ENCODE measurements at places on chromosomes 4 and X.

DNA sequence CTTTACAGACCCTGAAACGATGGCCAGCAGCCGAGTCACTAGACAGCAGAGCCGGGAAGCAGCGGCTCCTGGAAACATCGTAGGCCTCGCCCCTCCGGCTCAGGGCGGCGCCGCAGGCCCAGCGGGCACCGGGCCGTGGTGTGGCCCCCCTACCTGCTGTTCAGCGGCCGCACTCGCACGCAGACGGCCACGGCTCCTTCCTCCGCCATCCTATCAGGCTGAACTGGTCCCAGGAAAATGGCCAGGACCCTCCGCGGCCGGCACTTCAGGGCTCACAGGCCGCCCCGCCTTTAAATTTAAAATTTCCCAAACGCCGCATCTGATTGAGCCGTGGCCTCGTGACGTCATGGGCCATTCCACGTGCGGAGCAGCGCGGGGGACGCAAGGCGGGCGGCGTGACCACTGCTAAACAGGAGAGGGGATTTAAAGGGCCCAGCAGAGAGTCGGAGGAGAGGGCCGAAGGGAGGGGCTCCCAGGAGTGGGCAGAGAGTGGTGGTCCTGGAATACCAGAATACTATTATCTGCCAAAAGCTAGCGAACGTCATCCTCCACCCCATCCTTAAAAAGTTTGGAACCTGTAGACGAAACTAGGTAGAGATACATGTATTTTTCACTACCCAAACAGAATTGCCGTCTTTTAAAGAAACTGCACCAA lies at the start of gene CENPE:
Gene CENPE, minus strand, starts transcription at position 233 of the 655 bp plus-strand sequence. Its CDS starts 24 bp downstream, at position 209.
- peak; percentile 67 for DNase-seq

DNA sequence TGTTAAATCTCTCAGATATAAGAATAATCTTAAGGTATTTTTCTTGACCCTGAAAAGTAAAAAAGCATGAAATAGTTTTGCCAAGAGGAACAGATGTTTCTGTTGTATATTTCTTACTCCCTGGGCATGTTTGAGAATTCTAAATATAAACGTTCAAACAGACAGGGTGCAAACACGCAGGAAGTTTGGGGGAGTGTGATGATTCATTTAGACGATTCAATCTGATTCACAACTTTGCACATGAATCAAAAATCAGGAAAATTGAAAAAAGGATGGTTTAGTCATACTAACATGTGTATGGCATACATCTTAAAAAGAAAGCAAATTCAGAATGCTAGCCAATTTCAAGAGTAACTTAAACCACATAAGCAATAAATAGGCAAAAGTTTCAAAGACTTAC lies 340.3 kb upstream of the GRID2 start:
- DNase-seq = no peak

GRCh38 chr4:145799223-145799622 lies 119.3 kb downstream of the C4orf51 start:
- no peak for DNase-seq

DNA sequence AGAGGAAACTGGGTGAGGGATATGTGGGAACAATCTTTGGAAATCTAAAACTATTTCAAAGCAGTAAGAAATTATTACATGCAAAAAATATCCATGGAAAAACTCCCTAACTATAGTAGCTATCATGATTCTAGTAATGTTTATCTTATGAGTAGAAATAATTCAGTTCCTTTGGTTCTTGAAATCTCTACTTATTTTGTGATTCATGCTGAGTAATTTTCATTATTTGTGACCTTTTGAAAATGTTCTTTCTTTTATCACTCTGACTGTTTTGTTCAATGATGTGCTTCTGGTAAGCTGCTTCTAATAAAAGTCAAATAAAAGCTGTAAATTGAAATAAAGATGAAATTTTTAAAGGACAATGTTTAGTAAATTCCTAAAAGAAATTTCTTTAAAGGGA lies 40.4 kb upstream of the MAGEB10 start:
- DNase-seq = no peak

- DNase-seq = no peak
Measured at GRCh38 chrX:49884290-49884862, 5.1 kb downstream of the USP27X start.

GRCh38 chrX:12929701-12930100 lies 23.3 kb downstream of the TLR8 start:
- no peak for DNase-seq

- no peak for DNase-seq
Measured at GRCh38 chrX:4186331-4186730, 472.9 kb upstream of the PRKX start.

- DNase-seq = no peak
Measured at GRCh38 chr4:146465628-146466027, 56.1 kb downstream of the SLC10A7 start.

DNA sequence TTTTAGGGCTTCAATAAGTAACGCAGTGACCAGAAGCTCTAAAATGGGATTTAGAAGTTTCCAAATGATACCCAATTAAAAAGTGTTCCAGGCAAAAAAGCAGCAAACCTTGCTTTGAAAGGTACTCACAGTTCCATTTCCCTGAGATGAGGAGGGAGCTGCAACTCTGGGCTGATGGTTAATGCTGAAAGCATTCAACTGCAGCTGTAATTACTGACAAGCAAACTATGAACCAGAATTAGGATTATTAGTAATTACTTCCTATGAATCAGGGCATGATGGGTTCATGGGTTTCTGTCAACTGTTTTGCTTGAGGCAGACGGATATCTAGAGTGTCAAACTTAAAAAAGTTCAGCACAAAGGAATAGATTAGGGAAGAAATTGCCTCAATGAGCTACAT lies 357.4 kb downstream of the STIM2 start:
- DNase-seq = no peak

GRCh38 chr4:110245577-110245976 lies 47.2 kb upstream of the ELOVL6 start:
- no peak for DNase-seq

GRCh38 chr4:65719635-65720034 lies 49.3 kb upstream of the EPHA5 start:
- no peak for DNase-seq

GRCh38 chr4:68693325-68694075 lies 23.0 kb upstream of the UGT2B15 start:
- no peak for DNase-seq

DNA sequence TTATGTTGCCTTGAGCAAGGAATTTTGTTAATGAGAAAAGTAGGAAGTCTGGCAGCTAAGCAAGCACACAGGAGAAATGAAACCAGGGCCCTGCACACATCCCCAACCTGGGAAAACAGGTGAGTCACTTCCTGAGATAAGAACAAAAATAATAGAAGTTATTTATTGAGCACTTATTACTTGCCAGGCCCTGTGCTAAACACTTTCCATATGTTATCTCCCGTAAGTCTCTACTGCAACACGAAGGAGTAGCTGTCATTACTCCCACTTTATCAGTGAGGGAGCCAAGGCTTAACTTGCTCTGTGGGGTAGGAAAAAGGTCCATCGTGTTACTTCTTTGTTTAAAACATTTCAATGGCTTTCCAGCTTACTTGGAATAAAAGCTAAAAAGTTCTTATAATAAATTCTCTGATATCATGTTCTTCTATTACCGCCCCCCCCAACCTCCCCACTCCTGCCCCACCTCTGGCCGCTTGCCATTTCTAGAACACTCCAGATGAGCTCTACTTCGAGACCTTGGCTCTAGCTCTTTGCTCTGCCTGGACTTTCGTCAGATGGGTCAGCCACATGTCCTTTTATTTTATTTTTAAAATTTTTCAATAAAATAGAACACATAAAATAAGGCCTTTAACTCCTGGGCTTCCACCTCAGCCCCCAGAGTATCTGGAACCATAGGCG lies 36.3 kb upstream of the PLAC8 start:
- no peak for DNase-seq

DNA sequence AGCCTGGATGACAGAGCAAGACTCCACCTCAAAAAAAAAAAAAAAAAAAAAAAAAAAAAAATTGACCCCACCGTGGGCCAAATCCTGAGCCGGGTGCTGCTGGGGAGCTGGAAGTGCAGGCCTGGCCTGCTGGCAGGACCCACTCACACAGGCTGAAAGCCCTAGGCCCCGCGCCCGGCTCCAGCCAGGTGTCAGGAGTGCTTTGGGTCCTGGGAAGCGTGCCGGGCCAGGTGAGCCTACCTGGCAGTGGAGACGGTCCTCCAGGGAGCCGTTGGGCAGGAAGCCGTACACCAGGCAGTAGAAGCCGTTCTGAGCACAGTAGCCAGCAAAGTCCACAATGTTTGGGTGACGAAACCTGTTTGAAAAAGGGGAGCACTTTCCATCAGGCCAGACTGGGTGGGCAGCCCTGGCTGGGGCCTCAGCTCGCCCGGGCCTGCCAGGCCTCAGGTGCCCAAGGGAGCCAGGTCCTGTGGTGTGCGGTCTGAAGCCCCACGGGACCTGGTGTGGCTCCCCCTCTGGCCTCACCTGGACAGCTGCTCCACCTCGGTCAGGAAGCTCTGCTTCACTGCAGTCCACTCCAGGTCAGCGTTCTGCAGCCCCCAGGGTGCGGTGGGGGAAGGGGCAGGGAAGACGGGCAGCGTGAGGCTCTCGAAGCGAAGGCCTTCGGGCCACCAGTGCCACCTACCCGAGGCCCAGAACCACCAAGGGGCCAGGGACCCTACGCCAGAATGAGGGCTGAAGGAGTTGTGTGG lies 1.8 kb downstream of the IRAK1 start:
- no peak for DNase-seq

DNA sequence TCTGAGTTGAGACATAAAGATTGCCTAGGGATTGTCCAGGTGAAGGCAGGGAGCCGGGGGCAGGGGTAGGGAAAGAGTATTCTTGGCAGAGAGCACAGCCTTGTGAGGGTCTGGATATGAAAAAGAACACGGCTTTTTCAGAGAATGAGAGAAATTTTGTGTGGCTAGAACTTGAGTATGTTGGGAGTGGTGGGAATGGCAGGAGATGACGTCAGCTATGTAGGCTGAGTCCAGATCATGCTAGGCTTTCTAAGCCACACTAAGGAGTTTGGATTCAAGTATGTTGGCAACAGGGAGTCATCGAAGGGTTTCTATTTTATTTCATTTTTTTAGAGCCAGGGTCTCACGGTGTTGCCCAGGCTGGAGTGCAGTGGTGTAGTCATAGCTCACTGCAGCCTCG lies 40.0 kb downstream of the SH2D1A start:
- DNase-seq = no peak

GRCh38 chr4:158758142-158758541 lies 10.7 kb upstream of the FNIP2 start:
- DNase-seq = no peak

DNA sequence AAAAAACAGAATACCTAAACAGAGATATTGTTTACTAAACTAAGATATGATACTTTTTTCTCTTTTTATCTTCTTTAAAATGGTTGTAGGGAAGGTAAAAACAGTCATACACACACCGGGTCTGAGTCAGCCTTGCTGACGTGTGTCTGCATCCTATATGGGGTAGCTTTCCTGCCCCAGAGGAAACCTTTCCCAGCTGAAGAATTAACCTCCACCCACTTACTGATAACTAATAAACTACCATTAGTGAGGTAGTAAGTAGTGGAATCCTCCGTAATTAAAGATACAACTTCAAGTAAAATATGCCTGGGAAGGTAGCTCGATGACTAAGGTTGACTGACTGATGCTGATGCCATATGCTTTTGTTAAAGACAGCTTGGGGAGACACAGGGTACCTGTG lies 312.2 kb downstream of the DCTD start:
- no peak for DNase-seq

GRCh38 chrX:78019586-78020483 lies 50.4 kb upstream of the PGAM4 start:
- no peak for DNase-seq

- no peak for DNase-seq
Measured at GRCh38 chrX:1419545-1420355, 27.8 kb upstream of the SLC25A6 start.

DNA sequence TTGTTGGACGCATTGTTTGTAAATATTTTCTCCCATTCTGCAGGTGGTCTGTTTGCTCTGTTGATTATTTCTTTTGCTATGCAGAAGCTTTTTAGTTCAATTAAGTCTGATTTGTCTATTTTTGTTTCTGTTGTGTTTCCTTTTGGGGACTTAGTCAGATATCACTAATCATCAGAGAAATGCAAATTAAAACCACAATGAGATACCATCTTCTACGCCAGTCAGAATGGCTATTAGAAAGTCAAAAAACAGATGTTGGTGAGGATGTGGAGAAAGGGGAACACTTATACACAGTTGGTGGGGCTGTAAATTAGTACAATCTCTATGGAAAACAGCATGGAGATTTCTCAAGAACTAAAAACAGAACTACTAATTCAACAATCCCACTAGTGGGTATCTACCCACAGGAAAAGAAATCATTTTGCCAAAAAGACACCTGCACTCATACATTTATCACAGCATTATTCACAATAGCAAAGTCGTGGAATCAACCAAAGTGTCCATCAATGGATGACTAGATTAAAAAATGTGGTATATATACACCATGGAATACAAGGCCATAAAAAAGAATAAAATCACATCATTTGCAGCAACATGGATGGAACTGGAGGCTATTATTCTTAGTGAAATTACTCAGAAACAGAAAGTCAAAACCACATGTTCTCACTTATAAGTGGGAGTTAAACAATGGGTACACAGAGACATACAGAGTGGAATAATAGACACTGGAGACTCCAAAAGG lies 8.1 kb downstream of the COQ2 start:
- DNase-seq = no peak

- no peak for DNase-seq
Measured at GRCh38 chrX:113059714-113060113, 219.1 kb upstream of the AMOT start.

- no peak for DNase-seq
Measured at GRCh38 chr4:146959692-146960091, 14.0 kb upstream of the TTC29 start.

GRCh38 chrX:40104985-40105834 lies 7.5 kb upstream of the BCOR start:
- DNase-seq = no peak

GRCh38 chr4:81095389-81095788 lies 64.9 kb downstream of the BMP3 start:
- no peak for DNase-seq

- no peak for DNase-seq
Measured at GRCh38 chr4:77001907-77002306, 52.4 kb downstream of the SEPTIN11 start.

DNA sequence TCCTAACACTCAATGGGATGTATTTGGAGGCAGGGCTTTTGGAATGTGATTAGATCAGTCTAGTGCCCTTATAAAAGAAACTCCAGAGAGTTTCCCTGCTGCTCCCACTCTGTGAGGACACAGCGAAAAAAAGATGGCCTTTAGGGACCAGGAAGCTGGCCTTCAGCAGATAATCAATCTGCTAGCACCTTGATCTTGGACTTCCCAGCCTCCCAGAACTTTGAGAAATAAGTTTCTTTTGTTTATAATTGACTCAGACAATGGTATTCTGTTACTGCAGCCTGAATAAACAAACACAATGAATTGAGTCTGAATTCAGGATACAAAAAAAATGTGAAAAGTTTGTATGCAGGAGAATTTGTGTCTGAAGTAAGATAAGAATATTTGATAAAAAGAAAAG lies 842.1 kb downstream of the FSTL5 start:
- no peak for DNase-seq

Data from activated naive CD8-positive, alpha-beta T cell treated with anti-CD3 and anti-CD28 coated beads, Interleukin-2, amount 50 U/mL, for 16 hours (primary cell).